Left cardiac atrium (tissue), 4 donors: ENCODE measurements at places on chromosomes 16 and 17.

DNA sequence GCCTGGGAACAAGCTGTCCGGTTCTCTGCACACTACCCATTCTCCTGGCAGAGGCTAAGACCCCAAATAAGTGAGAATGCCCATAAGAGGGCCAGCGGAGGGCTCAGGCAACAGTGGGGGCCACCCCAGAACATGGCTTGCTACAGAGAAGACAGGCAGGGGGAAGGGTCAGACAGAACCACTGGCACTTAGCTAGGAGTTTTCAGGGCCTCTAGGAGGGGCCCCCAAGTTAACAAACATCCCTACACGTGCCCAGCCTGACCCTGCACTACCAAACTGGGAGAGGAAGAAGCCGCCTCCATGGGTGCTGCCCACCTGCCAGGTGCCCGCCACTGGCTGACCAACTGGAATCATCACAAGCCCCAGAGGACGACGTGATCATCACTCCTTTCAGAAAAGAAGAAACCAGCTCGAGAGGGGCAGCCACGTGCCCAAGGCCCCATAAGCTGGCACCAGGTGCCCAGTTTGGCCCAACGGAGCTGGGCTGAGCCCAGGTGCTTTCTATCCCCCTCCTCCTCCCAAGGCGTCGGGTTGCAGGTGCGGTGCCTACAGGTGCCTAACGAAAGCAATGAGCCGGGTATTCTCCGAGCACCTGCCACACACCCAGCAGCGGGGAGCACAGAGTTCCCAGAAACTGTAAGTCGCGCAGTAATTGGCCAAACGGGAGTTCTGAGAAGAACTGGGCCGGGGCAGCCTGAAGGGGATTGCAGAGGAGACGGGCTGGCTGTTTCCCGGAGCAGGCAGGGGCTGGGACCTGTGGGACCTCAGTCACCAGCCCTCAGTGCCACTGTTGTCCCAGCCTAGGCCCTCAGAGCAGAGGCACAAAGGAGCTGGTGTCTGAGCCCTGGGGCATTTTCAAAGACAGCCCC is 13.2 kb downstream of the RPH3AL start:
- no peak for DNase-seq

GRCh38 chr17:19443148-19443547 is 32.1 kb downstream of the RNF112 start:
- DNase-seq = no peak

GRCh38 chr17:19302791-19303331 is 59.7 kb downstream of the B9D1 start:
- no peak for DNase-seq

DNA sequence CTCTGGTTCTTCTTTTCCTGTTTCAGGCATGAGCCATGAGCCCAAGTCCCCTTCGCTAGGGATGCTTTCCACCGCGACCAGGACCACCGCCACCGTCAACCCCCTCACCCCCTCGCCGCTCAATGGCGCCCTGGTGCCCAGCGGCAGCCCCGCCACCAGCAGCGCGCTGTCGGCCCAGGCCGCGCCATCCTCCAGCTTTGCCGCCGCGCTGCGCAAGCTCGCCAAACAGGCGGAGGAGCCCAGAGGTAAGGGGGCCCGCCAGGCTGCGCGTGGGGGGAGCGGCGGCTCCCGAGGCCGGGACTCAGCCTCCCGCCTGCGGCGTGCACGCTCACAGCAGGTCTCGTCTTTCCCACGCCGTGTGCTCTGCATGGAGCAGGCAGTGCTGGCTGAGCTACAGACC is 20.8 kb downstream of the GSE1 start:
- no peak for DNase-seq

- DNase-seq = peak; percentile 78
Observed at GRCh38 chr17:40321961-40322357, 13.0 kb downstream of the RARA start.

DNA sequence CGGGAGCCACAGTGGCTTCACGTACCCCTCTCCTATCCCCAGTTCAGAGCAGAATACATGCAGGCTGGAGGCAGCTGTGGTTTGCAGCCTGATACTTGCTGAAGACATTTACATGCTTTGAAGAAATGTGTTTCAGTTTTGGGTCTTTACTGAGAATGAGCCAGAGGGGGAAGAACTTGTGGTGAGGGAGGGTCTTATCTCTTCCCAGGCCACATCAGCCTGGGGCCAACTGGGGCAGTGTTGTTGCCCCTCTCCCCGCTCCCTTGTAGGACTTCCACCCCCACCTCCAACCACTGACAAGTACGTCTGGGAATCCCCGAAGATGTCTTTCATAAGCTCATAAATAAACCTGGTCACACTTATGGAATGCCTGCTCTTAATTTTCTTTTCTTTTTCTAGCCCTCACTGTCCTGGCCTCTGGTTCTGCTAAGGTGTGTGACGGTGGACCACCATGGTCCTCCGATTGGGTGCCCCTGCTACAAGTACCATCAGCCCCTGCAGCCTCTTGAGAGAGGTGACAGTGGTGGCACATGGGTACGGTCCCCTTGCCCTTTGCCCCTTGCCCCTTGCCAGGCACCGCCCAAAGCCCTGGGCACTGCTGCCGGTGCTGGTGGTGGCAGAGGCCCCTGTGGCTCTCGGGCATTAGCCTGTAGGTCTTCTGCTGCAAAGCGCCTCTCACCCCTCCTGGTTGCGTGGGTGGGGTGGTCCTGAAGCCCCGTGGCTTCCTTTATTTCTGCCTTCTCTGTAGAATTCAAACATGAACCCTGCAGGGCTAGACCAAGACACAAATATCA is 144.8 kb upstream of the RPH3AL start:
- no peak for DNase-seq

DNA sequence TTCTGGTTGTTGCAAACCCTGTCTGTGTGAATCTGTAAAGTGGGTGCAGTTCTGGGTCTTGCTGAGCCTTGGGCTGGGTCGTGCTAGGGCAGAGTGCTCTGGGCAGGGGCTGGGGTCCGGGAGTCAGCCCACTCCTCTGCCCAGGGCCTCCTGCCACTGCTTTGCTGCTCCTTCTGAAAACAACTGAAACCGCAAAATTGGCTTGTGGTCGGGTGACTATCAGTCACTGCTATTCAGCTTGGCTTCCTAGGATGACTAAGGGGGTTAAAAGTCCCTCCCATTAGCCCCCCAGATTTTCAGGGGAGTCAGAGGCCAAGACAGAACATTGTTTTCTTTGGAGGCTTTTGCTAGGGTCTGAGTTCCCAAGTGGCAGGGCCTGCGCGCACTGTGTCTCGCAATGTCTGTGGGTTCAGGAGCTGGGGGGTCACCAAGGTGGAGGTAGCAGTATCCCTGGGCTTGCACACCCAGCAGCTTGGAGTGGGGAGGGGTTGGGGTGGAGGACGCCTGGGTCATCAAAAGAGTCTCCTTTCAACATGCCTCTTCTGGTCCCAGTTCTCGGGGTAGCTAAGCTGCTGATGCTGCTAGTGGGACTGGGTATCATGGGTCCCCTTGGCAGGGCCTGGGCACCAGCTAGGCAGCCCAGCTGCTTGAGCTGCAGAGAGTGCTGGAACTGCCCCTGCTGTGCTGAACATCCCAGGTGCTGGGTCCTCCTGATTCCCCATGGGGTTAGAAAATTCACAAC is 13.5 kb upstream of the TBX21 start:
- DNase-seq = no peak

DNA sequence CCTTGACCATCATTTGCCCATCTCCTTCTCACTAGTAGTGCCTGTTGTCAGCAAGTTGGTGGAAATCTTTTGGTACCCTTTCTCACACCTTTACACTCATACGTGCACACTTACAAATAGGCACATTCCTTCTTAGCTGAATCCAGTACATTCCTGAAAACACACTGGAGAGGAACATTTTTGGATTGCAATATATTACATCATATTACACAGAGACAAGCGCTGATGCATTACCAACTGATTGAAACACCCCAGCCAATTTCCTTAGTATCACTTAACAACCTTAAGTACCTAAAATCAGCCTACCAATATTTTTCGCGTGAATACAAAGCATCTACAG is 64.1 kb downstream of the PLCG2 start:
- DNase-seq = no peak

- DNase-seq = peak; percentile 18
Observed at GRCh38 chr16:2074071-2074470, 26.3 kb downstream of the TSC2 start.

DNA sequence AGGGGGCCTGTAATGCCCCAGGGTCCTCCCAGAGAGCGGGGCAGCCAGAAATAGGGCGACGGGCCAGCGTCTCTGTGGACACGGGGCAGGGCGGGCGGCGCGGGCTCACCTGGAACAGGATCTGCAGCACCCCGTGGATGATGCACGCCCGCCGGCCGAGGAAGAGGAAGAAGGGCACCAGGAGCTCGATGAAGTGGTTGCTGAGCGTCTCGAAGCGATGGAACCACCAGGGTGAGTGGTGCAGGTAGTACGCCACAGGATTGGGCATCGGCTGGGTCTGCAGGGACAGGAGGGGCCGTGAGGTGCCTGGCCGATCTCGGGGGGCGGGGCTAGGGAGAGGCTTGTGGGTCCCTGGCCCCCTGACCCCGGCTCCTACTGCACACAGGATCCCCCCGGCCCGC is 78.9 kb upstream of the GNG13 start:
- no peak for DNase-seq

DNA sequence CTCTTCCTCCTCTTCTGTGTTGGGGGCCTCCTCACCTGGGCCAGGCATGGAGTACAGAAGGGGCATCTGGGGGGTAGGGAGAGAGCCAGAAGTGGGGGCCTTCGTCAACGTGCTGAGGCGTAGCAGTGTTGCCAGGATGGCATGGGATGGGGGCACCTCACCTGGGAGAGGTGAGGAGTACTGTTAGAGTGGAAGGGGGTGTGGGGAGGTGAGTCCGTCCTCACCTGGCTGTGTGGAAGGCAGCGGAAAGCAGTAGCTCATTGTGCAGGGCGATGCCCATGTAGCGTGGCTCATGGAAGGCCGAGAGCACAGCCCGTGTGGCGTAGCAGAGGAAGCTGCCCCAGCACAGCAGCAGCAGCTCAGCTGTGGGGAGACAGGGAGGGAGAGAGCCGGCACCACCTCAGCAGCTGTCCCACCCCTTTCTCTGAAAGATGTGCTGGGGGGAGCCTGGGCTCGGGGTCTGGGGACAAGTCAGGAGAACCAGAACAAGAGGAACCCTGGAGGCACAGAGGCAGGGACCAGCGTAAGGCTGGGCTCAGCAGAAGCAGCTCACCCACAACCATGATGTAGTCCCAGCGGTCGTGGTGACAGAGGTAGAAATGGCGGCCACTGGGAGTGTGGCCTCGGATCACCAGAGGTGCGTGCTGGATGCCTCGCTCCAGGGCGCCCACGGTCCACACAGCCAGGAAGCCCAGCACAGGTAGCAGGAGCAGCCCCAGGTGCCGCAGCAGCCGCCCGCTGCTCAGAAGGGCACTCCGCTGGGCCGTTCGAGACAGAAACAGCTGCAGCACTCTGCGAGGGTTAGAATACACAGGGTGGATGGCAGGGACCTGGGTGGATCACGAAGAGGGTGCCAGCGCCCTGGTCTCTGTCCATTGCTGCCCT is 9.0 kb downstream of the GPR179 start:
- no peak for DNase-seq

DNA sequence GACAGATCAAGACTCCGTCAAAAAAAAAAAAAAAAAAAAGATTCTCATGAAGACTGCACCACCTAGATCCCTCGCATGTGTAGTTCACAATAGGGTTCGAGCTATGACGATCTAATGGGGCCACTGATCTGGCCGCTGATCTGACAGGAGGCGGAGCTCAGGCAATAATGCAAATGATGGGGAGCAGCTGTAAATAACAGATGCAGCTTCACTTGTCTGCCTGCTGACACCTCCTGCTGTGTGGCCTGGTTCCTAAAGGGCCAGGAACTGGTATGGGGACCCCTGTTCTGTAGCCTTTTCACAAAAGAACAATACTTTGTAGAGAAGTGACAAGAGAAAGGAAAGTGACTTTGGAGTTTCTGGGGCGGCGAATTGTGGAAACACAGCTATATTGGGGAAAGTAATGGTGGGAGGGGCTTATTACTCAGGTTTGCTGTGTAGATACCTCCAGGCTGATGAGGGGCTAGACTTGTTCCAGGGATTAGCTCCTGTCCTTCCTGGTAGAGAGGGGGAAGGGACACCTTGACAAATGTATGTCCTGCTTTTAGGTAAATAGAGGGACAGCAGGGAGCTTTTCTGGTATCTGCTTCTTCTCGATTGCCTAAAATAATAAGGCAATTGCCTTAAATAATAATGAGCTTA is 57.1 kb downstream of the HAPSTR1 start:
- DNase-seq = no peak
